Activated gamma-delta T cell treated with Interleukin-2 at 50 U/mL for 16 hours (primary cell): ENCODE measurements at places on chromosomes 16 and 17.

DNA sequence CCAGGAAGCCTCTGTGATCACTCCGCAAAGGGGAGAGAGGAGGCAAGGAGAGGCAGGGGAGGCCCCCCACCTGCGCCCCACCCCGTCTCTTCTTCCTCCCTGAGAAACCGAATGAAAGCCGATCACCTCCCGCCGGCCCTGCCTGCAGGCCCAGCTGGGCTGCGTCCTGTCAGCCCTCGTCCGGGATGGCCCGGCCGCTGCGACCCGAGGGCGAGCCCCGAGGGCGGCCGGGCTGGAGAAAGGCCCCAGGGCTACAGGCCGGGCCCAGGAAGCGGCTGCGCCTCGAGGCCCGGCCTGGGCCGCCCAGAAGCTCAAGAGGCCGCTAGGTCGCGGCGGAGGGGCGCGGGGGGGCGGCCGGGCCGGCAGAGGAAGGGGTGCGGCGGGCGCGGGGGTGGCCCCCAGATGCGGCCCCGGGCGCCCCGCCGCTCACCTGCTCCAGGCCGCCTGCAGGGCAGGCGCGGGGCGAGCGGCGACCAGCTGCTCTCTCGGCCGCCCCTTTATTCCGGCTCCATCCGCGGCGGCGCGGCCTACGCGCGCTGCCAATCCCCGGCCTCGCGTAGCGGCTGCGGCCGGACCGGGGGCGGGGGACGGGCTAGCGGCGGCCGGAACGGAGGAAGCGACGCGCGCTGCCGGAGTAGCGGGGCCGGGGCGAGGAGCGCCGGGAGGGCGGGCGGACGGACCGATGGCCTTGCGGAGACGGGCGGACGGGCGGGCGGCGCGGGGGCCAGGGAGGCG, at the start of gene ZNF319:
TSS of gene ZNF319 (minus strand) at position 702 of the 735 bp plus-strand sequence. CDS start 2,407 bp downstream, outside the sequence.
- DNase-seq = peak; percentile 19

GRCh38 chr17:70013911-70014310, 61.1 kb upstream of the KCNJ16 start:
- no peak for DNase-seq

GRCh38 chr17:50165867-50166517, at the start of gene SGCA:
Gene SGCA (plus strand): TSS chr17:50166005. CDS start chr17:50166041, 36 bp downstream.
- DNase-seq = no peak

DNA sequence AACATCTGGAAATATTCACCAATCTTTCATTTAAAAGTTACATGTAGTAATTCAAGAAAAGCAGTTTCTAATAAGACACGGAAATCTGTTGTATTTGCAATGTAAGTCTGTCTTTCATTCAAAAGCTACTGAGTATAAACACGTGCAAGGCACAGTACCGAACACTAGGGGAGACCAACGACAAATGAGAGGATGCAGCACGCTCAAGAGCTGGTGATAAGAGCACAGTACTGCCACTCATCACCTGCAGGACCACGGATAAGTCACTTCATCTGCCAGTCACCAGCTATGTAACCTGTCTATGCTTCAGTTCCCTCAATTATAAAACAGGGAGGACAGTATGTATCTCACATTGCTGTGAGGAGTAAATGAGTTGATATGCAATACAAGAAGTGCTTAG, 67.1 kb downstream of the CLEC18A start:
- peak; percentile 50 for DNase-seq

DNA sequence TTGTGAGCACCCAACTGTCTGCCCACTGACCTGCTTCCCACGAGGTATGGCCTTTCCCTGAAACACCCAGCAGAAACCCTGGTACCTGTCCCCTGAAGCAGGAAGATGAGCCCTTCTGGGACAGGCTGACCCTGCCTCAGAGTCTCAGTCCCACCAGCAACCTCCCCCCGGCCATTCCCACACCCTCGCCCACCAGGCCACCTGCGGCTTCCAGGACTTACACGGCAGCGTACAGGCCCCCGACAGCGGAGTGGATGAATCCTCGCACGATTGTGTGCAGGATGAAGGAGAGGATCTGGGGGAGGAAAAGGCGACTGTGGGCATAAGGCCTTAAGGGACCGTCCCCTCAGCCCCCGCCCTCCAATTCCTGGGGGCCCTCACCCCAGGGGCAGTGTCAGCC, 15.4 kb upstream of the PITPNA start:
- no peak for DNase-seq

DNA sequence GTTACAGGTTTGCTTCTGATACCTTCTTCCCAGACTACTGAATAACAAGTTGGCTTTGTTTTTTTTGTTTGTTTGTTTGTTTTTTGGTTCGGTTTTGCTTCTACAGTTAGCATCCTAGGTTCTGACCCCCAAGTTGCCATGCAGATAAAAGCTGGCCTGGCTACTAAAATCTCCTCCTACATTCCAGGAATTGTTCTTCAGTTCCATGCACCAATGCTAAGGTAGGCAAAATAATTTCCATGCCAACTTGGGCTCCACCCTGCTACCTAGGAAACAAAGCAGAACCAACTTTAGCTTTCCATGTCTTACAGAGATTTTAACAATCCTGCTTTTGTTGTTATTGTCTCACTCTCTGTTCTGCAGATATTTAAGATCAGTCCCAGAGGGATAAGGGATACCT, 495.5 kb upstream of the SOX9 start:
- no peak for DNase-seq

DNA sequence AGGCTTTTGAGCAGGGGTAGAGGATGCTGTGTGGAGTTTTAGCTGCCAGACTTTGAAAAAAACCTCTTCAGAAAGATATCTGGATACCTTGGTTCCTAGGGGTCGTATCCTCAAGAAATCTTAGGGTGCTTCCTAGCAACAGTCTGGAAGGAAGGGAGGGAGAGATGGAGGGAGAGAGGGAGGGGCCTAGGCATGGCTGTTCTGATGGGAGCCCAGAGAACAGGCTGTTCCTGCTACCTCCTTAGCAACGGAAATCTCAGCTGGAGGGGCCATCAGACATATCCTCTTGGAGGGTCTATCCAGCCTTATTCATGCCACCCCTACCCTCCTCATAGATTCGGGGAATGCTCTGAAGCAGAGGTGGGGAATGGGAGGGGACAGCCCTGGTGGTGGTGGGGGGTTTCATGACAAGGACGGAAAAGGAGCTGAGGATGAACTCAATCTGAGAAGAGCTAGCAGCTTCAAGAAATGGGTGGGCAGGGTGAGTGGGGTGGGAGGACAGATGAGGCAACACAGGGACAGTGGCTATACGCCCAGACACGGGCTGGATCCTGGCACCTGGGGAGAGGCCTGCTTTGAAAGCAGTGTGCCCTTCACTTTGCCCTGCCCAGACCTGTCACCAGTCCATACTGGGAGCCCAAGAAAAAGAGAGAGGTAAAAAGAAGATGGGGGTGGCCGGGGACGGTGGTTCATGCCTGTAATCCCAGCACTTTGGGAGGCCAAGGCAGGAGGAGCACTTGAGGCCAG, 2.9 kb upstream of the THRA start:
- DNase-seq = no peak

DNA sequence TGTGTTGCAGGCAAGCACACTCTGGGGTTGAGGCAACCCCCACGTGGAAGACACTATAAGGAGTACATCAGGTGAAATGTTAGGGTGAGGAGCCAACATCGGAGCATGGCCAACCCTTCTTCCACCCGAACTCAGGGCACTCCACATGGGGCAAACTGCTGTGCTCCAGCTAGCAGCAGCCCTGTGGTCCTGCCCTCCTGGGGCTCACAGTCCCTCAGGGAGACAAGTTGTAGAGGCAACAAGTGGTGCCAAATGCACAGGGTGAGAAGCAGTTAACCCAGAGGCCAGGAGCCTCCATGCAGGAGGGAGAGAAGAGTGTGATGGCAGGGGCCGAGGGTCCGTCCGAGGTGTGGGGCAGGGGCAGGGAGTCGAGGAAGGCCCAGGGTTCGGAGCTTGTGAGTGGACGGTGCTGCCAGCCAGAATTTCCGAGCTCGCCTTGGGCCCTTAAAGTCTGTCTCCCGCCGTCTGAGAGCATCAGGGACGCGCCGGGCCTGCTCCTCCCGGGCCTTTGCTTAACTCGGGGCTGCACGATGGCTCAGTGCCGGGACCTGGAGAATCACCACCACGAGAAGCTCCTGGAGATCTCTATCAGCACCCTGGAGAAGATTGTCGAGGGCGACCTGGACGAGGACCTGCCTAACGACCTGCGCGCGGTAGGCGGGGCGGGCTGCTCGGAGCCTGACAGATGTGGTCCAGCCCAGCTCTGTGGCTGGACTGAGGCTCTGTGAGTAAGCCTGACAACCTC, 32.3 kb downstream of the ATPAF2 start:
- no peak for DNase-seq

- no peak for DNase-seq
Measured at GRCh38 chr16:50393416-50393815, 24.6 kb upstream of the BRD7 start.

DNA sequence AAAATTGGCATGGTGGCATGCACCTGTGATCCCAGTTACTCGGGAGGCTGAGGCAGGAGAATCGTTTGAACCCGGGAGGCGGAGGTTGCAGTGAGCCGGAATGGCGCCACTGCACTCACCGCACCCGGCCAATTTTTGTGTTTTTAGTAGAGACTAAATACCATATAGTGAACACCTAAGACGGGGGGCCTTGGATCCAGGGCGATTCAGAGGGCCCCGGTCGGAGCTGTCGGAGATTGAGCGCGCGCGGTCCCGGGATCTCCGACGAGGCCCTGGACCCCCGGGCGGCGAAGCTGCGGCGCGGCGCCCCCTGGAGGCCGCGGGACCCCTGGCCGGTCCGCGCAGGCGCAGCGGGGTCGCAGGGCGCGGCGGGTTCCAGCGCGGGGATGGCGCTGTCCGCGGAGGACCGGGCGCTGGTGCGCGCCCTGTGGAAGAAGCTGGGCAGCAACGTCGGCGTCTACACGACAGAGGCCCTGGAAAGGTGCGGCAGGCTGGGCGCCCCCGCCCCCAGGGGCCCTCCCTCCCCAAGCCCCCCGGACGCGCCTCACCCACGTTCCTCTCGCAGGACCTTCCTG, at the start of gene HBQ1:
TSS of gene HBQ1 (plus strand) at position 359 of the 575 bp plus-strand sequence. CDS start at position 387, 28 bp downstream.
- DNase-seq = peak; percentile 27

DNA sequence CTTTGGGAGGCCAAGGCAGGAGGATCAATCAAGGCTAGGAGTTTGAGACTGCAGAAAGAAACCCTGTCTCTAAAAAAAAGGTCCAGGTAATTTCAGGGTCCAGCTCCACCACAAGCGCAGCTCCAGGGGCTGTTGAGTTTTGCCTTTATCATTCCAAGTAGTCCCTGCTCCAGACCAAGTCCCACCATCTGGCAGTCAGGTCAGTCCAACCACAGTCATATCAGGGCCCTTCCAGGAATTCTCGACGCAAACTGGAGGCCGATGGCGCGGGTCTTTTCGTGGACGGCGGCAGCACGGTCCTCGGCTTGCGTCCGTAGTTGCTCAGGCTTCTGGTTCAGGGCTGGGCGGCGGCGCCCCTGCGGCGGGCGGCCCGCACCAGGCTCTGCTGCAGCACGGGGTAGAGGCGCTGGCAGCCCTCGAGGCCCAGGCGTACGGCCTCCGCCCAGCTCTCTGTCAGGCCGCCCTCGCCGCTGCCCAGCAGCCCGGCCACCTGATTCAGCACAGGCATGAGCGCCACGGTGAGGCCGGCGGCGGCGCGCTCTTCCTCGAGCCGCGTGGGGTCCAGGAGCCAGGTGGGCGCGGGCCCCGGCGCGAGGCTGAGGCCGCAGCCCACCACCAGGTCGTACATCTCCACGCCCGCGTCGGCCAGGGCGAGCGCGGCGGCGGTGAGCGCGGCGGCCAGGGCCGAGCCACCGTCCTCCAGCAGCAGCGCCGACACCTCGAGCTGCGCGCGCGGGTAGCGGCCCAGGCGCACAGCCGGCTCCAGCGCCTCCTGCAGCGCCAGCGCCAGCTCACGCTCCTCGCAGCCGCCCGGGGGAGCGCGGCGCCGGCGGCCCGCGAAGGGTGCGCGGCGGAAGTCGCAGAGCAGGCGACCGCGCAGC, 752 bp downstream of the EXOSC6 start:
- peak; percentile 19 for DNase-seq

- DNase-seq = peak; percentile 22
Measured at GRCh38 chr17:48541577-48542113, 3.3 kb downstream of the HOXB2 start.

DNA sequence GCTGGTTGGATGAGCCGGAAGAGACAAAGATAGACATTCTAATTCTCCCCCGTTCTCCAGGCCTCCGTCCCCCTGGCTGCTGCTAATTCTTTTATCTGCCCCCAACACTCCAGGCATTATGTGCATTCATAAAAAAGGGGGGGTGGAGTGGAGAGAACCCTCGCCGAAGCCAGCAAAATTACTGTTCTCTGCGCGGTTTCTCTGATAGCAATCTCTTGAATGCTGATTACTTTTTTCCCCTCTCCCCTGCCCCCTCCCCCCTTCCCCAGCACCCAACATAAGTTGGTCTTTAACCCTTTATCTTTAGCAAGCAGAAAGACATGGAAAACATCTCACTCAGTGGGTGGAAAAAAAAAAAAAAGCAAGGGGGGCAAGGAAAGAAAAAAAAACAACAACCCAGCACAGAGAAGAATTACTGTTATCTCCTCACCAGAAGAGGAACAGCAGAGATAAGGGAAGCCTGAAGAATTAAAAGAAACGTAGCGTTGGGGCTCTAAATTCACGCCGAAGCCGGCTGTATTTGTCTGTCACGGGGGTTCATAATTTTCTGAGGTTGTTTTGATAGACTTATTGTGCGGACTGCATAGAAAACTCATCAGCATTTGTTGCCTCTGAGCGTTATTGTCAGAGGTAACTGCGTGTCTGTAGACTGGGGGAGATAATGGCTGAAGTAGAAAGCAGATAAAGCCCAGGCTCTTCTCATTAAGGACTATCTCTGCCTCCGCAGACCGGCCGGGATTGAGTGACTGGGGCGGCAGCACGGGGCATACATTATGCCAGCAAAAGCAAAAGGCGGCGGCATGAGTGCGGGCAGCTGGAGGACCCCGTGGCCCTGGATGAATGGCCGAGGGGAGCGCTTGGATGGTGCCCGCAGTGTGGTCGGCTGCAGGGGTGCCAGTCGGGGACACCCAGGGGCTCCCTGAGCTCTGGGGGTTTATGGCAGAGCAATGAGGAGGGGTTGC, 126.9 kb downstream of the MRM1 start:
- no peak for DNase-seq

GRCh38 chr17:67469208-67469980, 92.3 kb downstream of the PITPNC1 start:
- DNase-seq = no peak
